ENCODE measurements at places on chromosomes 5 and 9. TPM values are rescaled to one million over a fixed set of nuclear protein-coding genes. Genes with fewer than 3 reads are reported as not detected.

- no peak for DNase-seq
These were observed 27.6 kb downstream of the ZDHHC11B start for GRCh38 chr5:756865-757345.

- no peak for DNase-seq
These were observed 4.2 kb downstream of the ASS1 start for GRCh38 chr9:130448771-130449603.

DNA sequence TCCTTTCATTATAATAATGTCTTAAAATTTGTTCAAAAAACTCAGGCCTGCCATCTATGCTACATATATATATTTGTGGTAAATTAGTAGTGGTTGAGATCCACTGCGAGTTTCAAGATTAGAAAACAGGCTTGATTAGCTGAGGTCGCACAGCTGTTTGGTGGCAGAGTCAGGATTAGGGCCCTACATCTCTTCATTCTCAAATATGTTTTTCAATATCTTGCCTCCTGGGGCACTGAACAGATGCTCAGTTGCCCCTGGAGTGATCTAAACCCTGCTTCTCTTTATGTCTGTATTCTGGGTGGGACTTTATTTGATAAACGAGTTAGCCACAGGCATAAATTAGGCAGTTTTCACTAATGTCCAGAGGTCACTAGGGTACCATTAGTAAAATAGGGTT is 27.8 kb upstream of the CEP120 start:
- no peak for DNase-seq

DNA sequence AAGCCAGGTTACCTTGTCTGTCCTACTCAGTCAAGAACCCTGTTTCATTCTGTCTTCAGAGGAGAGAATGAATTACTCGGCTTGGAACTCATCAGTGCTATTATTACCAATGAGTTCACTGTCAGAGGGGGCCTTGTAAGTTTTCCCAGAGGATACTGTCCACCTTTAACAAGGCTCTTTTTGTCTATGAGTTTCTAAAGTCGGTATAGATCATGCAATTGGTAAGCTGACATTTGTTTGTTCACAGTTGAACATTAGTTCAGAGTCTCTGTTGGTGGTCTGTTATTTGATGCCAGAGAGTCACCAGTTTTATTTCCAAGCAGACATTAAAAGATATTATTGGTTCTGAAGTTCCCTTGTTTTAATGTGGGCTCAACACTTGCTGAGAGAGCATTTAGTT is 58.1 kb upstream of the DHFR start:
- no peak for DNase-seq

DNA sequence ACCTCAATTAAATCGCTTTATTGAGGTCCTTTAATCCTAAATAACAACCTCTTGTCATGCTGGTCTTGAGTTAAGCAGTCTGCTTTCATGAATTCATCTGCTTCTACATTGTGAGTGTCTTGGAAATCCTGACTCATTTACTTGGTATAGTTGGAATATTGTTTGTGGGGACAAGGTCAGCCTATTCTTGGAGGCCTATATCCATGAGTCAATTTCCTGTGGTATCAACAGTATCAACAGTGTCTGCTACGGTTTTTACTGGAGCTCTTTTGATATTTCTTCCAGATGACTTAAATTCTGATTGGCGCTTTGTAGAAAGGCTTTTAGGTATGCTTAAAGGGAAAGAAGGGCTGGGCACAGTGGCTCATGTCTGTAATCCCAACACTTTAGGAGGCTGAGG is 71.2 kb upstream of the PARP8 start:
- DNase-seq, result peak; percentile 90

DNA sequence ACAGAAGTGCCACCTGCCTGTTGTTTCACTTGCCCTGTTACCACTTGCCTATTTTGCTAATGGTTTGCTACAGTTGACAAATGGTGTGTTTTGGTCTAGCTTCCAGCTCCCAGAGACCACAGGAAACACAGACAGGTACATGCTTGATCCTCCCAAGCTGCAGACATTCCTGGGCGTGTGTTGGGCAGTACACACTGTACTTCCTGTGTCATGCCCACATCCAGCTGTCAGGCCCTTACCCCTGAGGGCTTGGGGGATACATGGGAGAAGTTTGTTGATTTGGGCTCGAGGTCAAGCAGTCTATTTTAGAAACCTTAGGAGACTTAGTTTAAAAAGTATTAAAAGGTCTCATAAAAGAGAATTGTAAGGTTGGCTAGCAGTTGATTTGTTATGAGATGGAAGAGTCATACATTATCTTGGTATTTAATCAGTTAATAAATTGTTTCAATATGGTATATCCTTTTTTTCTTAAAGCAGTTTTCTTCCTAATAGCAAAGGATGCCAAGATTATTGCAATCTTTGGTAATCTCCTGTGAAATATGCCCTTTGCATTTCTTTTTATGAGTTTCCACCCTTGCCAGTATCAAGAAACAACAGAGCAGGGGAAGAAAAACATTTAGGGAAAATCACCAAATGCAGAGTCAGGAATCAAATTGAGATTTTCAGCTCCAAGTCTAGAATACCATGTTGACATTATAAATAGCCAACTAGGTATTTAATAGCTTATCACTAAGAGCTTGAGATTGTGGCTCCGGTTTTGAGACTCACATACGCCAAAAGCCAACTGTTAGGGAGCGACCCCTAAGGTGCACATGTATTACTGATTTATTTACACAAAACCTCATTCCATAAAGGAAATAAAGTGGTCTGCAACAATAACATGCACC is 52.3 kb upstream of the CD180 start:
- DNase-seq, result no peak

- DNase-seq, result peak; percentile 46
These were observed 465.5 kb downstream of the DNAH5 start for GRCh38 chr5:13478831-13479465.

GRCh38 chr5:165351342-165351741 is 1845.9 kb downstream of the MAT2B start:
- DNase-seq, result no peak

DNA sequence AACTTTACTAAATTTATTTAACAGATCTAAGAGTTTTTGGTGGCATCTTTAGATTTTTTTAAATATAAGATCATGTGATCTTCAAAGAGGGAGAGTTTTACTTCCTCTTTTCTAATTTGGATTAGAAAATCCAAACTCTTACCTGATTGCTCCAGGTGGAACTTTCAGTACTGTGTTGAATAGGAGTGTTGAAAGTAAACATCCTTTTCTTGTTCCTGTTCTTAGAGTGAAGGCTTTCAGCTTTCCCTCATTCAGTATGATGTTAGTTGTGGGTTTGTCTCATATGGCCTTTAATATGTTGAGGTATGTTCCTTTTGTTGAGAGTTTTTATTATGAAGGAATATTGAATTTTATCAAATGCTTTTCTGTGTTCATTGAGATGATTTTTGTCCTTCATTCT is 650.0 kb upstream of the SGCD start:
- no peak for DNase-seq

GRCh38 chr5:135989686-135990085 is 34.9 kb upstream of the LECT2 start:
- no peak for DNase-seq

The RMRP gene
- 39.7 TPM for polyA plus RNA-seq

The PRRX2 gene
- 35.5 TPM for polyA plus RNA-seq

The DPH7 gene
- 33.0 TPM for polyA plus RNA-seq

The GRXCR2 gene
- polyA plus RNA-seq, result not detected

The TLX3 gene
- polyA plus RNA-seq, result not detected

The LVRN gene
- polyA plus RNA-seq, result 0.06 TPM

The GBGT1 gene
- polyA plus RNA-seq, result 3.2 TPM
